Skin of body (tissue), 3 donors: ENCODE measurements at places on chromosomes 6 and 20. TPM values are rescaled to one million over a fixed set of nuclear protein-coding genes. Genes with fewer than 3 reads are reported as not detected.
A peak's percentile ranks its signal among the peaks of the same experiment; 100 is the strongest.

Gene BMP7
- total RNA-seq: 15.0 TPM

Gene FRK
- total RNA-seq: 3.6 TPM

Gene UCKL1
- total RNA-seq: 23.0 TPM

Gene GTSF1L
- not detected for total RNA-seq

Gene PRDM13
- total RNA-seq: not detected

DNA sequence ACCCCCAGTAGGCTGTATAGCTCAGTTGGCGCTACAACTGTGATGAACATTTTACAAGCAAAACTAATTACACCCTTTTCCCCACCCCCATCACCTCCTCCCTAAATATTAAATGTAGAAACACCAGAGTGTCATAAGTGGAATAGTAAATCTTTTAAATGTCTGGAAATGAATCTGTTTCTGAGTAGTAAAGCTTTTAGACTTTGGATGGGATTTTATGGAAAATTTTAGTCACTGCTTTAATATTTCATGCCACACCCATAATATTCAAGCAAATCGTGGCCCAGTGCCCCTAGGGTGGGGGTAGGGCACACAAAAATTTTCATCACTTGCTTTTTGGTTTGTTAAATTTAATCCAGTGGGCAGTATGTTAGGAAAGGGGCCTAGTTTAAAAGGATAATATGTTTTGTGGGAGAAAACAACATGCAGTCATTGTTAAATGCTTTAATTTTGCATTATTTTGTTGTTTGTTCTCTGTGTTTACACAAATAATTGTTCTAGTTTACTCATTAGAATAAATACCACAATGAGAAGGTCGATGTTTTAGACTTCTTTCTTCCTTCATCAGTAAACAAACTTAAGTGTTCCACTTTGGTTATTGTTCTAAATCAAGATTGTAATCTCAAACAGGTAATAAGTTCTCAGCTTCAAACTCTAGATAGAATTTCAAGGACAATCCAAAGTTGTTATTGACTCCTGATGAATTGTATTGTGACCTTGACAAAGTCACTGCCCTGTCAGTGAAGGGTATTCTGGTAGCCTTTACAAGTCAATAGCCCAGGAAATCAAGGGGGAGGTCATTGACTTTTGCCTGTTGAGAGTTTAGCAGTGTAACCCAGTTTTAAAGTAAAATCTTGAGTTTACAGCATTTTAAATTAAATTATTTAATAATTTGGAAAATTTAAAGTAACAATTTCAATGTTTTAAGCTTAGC, 79.2 kb downstream of the CBFA2T2 start:
- DNase-seq: peak; percentile 80

- DNase-seq: no peak
These were observed 100.0 kb upstream of the NEDD9 start for GRCh38 chr6:11332463-11332862.

DNA sequence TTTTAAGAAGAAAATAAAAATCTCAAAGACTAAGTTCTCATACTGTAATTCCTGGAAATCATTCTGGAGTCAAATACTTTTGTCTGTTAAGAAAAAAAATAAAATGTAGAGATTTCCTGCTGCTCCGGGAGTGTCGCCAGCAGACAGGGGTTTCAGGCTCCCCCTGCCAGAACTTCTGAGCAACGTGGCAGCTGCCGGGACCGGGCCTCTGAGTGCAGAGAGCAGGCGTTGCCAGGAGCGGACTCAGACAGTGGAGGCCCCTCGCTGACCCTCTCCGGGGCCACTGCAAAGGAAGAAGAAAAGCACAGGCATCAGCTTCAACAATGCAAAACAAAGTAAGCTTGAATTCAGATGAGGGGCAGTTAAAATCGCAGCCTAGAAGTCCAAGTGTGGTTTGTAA, 95.5 kb downstream of the THBS2 start:
- peak; percentile 91 for DNase-seq

GRCh38 chr6:44034931-44035345, 92.3 kb downstream of the MRPL14 start:
- DNase-seq: no peak

- no peak for DNase-seq
These were observed 30.1 kb downstream of the FBXO9 start for GRCh38 chr6:53095270-53095669.

- DNase-seq: no peak
These were observed 114.0 kb upstream of the LAMP5 start for GRCh38 chr20:9400171-9401025.

GRCh38 chr6:132515386-132515785, 2.5 kb upstream of the STX7 start:
- no peak for DNase-seq

- no peak for DNase-seq
These were observed 8.0 kb upstream of the IDH3B start for GRCh38 chr20:2671977-2672376.

GRCh38 chr20:57425150-57426013, 34.2 kb downstream of the RBM38 start:
- no peak for DNase-seq

- no peak for DNase-seq
These were observed 23.0 kb upstream of the SLC22A7 start for GRCh38 chr6:43274916-43275597.

- no peak for DNase-seq
These were observed 7.0 kb upstream of the LZTS3 start for GRCh38 chr20:3180319-3180718.

- no peak for DNase-seq
These were observed 4.8 kb downstream of the SALL4 start for GRCh38 chr20:51797357-51798025.

- no peak for DNase-seq
These were observed 423.8 kb upstream of the ID4 start for GRCh38 chr6:19413323-19413722.

DNA sequence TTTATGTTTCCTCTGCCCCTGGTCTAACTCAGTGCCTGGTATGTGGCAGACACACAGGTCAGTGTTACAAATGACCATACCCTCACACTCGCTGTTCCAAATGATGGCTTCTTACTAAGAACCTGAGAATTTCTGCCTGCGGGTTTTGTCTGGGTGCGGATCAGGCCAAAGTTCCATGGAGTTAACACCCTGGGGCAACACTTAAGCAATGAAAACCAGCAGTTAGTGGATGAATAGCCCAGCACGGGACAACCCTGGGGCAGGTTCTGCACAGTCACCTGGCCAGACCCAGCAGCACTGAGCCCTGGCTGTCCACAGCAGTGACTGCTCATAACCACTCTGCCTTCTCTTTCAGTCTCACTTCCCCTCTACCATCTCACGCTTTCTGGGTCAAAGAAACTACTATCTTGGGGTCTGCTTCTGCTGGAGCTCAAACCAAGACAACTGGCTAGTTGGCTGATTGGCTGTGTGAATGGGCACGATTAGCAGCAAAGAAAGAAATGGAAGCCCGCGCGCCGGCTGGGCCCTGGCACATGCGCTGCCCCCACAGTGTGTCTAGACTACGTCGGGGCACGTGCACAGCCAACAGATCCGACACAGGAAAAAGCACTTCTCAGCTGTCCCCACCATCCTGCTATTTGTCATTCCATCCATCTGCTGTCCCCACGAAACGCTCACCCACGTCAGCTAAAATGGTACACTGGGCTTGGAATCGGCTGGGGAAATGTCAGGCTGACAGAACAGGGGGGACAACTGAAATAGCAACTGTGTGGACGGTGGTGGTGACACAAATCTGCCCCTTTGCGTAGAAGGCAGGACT, 36.6 kb downstream of the MGME1 start:
- DNase-seq: no peak

- DNase-seq: no peak
These were observed 78.6 kb upstream of the RIPOR2 start for GRCh38 chr6:25014369-25014768.

GRCh38 chr6:134795001-134795400, 154.9 kb downstream of the ALDH8A1 start:
- no peak for DNase-seq

DNA sequence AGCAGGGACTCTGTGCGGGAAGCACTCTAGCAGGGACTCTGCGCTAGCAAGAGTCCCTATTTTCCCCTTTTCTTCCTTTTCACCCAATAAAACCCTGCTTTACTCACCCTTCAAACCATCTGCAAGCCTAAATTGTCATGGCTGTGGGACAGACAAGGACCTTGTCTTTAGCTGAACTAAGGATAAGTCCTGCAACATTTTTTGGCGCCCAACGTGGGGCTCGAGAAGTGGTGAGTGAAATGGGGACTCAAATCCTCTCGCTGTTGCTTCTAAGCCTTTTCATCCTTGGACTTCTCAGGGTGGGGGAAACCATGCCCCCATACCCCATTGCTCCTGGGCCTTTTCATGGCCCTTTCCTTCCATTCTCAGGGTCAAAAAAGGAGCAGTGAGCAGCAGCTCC, 46.4 kb downstream of the IMPG1 start:
- DNase-seq: no peak

DNA sequence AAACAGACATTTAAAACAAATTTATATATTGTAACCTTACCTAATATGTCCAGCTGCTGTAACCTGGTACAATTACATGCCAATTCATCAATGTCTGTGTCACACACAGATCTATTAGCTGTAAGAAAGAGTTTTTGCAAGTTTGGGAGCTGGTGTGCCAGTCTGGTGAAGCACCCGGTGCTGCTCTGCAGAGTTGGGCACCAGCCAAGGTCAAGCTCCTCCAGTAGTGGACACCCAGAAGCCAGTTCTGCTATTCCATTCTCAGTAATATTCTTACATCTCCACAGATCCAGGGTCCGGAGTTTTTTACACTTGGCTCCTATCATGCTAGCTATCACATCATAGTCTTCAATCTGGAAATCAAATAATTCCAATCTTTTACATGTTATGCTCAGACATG, 41.0 kb downstream of the POU3F2 start:
- DNase-seq: no peak
